ENCODE measurements at places on chromosomes 12 and 14.

- no peak for DNase-seq
Measured at GRCh38 chr12:27869567-27869966, 89.5 kb upstream of the MANSC4 start.

DNA sequence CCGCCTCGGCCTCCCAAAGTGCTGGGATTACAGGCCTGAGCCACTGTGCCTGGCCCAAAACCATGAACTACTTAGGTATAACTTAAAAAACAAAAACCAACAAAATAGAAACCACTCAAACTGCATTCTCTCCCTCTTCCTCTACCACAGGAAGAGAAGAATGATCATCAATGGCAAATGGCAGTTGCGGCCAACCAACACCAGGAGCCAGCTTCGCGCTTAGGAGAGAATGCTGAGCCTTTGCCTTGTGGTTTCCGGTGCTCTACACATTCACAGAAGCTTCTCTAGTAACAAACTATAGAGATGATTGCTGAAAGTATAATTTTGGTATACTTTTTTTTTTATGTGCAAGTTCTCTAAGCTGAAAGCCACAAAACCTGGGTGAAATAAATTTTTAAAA lies 17.1 kb downstream of the CATSPERB start:
- DNase-seq = peak; percentile 3

GRCh38 chr14:70237710-70238109 lies 49.0 kb upstream of the SLC8A3 start:
- DNase-seq = no peak

DNA sequence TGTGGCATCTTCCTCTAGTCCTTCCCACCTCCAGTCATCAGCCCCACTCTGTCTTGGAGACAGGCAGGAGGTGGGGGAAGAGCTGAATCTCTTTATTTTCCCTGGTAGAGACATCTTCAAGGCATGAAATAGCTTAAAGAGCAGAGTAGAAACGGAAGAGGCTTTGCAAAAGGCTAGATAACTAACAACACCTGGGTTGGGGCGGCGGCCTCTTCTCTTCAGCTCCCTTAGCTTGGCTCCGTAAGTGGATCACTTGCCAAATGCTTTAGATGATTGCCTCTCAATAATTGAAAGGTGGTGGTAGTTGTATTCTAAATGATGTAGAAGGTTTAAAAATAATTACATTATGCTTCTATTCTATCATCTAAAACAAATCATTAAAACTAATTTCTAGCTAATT lies 36.1 kb downstream of the SSPN start:
- no peak for DNase-seq

DNA sequence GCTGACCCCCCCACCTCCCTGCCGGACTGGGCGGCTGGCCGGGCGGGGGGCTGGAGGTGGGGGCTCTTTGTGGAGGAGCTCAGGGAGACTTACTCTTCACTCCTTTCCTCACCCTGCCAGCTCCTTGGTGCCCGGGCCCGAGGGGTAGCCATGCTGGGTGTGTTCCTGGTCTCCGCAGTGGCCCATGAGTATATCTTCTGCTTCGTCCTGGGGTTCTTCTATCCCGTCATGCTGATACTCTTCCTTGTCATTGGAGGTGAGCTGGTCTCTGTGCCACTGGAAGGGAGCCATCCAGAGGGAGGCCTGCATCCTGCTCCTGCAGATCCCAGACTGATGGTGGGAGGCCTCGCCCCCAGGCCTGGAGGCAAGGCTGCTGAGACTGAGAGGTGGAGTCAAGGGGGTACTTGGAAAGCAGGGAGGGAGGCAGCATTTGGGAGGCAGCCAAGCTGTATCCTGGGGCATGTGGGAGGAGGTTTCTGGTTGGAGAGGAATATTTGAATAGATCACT lies 19.7 kb downstream of the SOAT2 start:
- DNase-seq = no peak

DNA sequence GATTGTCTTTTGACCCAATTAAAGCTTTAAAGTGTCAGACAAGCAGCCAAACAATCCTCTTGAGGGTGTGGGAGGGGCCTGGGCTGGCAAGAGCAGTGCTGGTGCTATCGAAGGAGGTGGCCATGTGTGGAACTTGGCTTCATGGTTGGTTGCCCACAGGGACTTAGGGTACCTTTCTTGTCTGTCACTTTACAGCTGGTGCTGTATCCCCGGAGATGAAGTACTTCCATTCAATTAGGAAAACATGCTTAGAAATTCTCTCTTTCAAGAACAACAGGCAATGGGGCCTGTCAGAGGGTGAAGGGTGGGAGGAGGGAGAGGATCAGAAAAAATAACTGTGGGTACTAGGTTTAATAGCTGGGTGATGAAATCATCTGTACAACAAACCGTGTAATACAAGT lies 86.5 kb downstream of the DAAM1 start:
- peak; percentile 2 for DNase-seq

- no peak for DNase-seq
Measured at GRCh38 chr12:117370588-117370987, 9.2 kb upstream of the NOS1 start.

DNA sequence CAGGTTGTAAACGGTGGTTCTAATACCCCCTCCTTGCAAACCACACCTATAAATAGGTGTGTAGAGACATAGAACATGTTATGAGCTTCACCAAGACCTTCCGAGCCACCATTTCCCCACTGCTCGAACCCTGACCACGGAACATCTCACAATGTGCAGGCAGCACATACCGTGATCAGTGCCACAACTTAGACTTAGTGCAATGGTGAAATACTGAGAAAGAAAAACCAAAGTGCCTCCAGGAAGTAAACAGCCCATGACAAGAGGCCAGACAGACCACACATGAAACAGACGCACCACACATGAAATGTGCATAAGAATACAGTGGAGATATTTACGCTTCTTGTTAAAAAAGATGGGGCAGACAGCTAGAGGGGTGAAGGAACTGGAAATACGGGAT lies 166.9 kb upstream of the CCND2 start:
- peak; percentile 36 for DNase-seq

DNA sequence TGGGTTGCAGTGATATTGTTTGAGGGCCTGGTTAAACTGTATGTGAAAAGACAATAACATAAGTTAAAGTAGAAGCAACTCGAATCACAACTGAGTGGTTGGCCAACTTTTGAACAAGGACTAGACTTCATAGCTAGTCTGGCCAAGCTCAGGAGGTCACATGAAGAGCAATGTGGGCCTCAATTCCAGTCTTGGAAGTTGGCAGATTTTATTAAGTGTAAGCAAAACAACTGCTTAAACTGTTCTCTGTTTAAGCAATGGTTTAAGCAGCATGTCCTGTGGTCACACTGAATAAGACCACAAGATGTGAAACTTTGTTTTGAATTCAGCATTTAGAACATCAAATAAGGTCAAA lies 100.4 kb downstream of the TMTC3 start:
- no peak for DNase-seq

GRCh38 chr14:60537663-60538062 lies 28.7 kb downstream of the SIX6 start:
- no peak for DNase-seq

- no peak for DNase-seq
Measured at GRCh38 chr14:99134516-99135046, 137.4 kb downstream of the BCL11B start.

GRCh38 chr14:34450542-34450915 lies 11.5 kb downstream of the SPTSSA start:
- no peak for DNase-seq

GRCh38 chr12:52769354-52769753 lies 7.8 kb downstream of the KRT76 start:
- no peak for DNase-seq

DNA sequence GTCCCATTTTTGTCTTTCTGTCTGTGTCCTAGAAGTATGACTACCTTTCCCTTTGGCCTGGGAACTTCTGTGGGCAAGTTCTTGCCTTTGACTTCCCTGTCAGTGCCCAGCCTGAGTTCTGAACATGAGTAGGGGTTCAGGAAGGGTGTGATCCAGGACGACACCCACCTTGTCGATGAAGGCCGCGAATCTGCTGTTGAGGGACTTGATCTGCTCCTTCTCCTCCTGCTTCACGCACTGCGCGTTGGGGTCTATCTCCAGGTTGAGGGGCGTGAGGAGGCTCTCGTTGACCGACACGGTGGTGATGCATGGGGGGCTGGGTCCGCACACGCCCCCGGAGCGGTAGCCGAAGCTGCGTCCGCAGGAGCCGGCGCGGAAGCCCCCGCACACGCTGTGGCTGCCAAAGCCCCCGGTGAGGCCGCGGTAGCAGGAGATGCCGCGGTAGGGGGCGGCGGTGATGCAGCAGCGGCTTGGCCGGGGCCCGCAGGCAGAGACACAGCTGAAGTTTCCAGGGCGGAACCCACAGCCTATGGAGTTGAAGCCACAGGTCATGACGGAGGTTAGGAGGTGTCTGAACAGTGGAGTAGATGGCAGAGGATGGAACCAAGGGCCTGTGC lies at the start of gene KRT83:
KRT83 (minus strand) TSS at position 615 of the 617 bp plus-strand sequence; CDS start at position 552, 63 bp downstream.
- no peak for DNase-seq

- peak; percentile 33 for DNase-seq
Measured at GRCh38 chr12:132597333-132598316, 12.8 kb downstream of the LRCOL1 start.

GRCh38 chr14:65100922-65101541 lies 1.3 kb downstream of the MAX start:
- DNase-seq = peak; percentile 18

DNA sequence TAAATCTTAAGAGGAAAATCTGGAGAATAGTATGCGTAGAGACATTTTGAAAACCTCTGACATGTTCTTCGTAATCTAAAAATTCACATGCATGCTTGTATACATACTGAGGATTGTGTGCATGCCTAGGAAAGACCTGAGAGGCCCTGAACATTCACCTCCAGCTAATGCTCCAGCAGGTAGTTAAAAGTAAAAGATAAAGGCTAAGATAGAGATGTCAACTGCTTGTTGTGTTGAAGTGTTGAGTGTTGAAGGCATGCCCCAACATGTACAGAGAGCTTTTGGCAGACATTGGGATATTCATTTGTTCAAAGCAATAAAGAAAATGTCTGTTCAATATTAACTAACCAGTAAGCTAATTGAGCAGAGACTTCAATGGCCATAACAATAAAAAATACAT lies 118.6 kb upstream of the SYT1 start:
- no peak for DNase-seq

- DNase-seq = no peak
Measured at GRCh38 chr14:67987606-67988005, 168.0 kb downstream of the RAD51B start.

DNA sequence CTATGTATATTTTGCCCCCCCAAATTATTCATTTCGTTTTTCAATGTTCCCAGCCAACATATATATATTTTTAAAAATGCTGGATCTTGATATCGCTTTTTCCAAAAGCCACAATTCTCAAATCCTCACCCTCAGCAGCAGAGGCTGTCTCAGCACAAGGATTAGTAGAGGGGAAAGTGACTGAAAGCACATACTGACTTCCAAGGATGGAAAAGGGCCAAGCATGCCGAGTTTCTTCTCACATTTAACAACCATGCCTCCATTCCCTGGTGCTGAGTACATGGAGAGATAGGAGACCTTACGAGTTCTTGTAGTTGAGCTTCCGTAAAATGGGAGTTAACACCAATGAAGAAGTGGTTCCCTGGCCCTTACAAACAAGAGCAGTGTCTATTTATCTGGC lies 403.4 kb upstream of the DCN start:
- DNase-seq = no peak

DNA sequence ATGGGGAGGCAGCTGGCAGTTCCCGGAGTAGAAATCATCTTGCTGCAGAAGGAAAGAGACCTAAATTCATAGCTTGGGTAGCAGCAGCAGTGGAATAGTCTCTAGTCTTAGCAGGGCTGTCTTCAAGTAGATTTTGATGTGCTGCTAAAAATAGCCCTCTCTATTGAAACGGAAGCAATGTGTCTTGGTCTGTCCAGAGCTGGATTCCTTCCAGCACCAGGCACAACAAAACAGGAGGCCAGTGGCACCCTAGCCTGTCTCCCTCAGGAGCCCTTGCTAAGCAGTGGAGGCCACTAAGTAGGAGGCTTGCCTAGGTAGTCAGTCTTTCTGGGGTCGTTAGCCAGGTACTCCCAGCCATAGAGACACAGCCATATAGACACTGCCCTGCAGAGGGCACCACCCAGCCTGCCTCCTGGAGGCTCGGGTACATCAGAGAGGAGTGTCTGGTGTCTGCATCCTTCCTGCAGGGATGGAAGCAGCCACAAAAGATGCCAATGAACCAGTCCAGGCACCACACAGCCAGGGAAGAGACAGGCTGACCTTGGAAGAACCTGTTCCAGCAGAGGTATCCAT lies 97.5 kb downstream of the CRACR2A start:
- DNase-seq = no peak

- no peak for DNase-seq
Measured at GRCh38 chr12:45214749-45215418, 1.0 kb upstream of the ANO6 start.

GRCh38 chr12:111451649-111452129 lies 46.0 kb downstream of the SH2B3 start:
- peak; percentile 71 for DNase-seq

DNA sequence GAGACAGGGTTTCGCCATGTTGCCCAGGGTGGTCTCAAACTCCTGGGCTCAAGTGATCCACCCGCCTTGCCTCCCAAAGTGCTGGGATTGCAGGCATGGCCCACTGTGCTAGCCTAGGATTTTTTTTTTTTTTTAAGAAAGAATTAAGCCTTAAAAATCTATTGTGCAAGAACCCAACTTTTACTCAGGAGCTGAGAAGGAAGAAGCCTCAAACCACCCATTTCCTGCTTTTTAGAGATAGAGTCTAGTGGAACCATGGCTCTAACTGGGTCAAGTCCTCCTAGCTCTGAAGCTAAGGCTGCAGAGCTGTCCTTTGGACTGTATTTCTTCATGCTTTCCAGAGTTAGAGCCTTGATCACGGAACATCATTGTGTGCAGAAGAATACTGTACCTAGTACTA lies 1.3 kb upstream of the TSFM start:
- no peak for DNase-seq

- DNase-seq = no peak
Measured at GRCh38 chr12:87813476-87814234, 215.5 kb downstream of the C12orf50 start.

DNA sequence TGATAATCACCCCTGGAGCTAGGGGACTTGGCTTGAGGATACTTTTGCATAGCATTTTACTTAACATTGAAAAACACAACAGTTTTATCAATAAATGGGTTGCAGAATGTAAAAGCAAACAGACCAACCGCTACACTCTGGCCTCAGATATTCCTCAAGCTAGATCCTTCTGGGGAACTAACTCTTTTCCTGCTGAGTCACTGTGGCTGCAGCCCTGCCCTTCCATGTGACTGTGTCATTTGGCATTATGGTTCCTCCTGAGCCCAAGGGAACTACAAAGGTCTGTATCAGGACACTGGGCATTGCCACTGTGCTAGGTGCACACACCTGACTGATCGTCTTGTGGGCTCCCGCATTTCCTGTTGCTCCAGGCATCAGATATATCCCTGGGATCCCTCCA lies 56.6 kb downstream of the TTC9 start:
- no peak for DNase-seq

DNA sequence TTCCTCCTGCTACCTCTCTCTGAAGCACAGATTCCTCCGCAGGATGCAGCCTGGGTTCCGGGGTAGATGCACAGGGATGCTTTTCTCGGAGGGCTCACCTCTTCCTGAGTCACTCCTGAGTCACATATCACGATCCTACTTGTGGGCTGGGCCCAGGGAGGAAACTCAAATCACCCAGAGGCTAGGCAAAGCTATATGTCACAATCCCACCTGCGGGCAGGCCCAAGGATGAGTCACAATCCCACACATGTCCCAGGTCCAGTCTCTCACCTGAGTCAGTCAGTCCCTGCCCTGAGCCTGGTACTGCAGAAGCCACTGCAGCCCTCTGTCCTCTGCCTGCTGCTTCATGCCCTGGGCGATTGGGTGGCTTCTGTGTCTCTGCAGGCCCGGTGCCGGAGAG lies 149.0 kb upstream of the GSC start:
- DNase-seq = no peak
